ENCODE measurements at places on chromosomes 3 and 15.
A peak's percentile ranks its signal among the peaks of the same experiment; 100 is the strongest.

DNA sequence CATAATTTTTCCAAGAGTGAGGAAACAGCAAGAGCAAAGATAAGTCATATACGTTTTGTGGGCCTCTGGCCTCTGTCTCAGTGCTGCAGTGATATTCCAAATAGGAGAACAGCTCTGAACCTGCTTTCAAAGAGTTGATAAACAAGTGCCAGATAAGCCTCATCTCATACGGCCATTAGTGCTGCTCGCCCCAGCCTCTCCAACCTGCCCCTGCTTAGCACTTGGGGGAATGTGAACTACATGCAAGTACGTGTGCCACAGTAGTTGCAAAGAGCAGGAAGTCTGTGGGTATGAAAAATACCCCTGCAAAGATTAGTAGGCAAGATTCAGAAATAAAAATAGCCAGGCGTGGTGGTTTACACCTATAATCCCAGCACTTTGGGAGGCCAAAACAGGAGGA lies 14.0 kb downstream of the DAPK2 start:
- DNase-seq: no peak

GRCh38 chr3:64667138-64667537 lies 20.7 kb downstream of the ADAMTS9 start:
- DNase-seq: no peak

DNA sequence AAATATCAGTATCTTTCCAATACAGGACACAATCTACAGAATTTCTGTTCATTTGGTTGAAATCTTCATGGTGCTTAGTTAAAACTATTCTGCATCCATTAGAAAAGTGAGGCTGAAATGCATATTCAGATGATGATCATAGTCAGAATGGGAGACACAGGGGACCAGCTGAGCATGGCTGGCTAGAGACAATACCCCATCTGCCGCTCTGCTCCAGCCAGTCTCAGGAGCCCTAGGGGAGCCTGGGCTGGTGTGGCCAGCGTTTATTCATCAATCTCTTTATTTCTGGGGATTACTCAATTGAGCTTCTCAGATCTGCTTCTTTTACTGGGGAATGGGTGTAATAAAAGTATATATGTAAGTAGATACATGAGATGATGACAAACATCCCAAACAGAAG lies 470.9 kb upstream of the CDIN1 start:
- DNase-seq: no peak

- peak; percentile 42 for DNase-seq
Measured at GRCh38 chr3:107431246-107432012, 54.2 kb downstream of the CCDC54 start.

DNA sequence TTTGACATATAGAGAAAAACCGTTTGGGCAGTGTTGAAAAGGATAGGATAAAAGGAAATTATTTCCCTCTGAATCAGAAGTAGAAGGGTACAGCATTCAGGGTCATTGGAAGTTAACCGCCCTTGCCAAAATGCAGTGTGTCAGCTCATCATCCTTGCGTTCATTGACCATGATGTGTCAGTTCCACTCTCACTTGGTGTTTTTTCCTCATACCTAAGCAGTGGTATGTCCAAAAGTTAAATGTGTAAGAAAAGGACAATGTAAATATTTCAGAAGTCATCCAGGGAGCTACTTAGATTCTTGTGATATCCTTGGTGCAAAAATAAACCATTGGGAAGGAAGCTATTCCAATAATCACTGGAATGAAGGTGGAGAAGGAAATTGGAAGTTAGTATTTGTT lies 50.7 kb downstream of the MAP6D1 start:
- DNase-seq: no peak

GRCh38 chr15:38062696-38063095 lies 128.3 kb downstream of the TMCO5A start:
- DNase-seq: no peak

- DNase-seq: no peak
Measured at GRCh38 chr3:123060054-123060453, 6.8 kb upstream of the PDIA5 start.

GRCh38 chr15:100526027-100526481 lies 2.7 kb downstream of the CERS3 start:
- DNase-seq: no peak

- DNase-seq: peak; percentile 21
Measured at GRCh38 chr15:50116477-50116876, 2.6 kb downstream of the ATP8B4 start.

- DNase-seq: no peak
Measured at GRCh38 chr3:107969525-107969924, 121.3 kb downstream of the CD47 start.

- no peak for DNase-seq
Measured at GRCh38 chr15:68969298-68969697, 39.0 kb downstream of the SPESP1 start.

DNA sequence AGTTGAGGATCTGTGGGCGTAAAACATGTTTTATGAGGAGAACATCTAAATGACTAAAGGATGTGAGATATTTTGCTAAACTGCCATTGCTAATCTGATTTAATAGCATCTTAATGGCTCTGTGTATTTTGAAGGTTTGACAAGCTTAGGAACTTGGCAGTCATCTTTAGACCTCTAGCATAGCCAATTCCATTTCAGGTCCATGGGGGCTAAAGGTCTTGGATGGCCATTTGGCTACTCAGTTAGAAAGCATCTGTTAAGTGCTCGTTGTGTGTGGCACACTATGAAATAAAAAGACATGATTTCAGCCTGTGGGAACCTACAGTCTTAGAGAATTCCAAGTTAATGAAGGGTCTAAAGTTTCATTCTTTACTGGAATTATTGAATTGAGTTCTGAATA lies 236.2 kb downstream of the IL5RA start:
- no peak for DNase-seq

DNA sequence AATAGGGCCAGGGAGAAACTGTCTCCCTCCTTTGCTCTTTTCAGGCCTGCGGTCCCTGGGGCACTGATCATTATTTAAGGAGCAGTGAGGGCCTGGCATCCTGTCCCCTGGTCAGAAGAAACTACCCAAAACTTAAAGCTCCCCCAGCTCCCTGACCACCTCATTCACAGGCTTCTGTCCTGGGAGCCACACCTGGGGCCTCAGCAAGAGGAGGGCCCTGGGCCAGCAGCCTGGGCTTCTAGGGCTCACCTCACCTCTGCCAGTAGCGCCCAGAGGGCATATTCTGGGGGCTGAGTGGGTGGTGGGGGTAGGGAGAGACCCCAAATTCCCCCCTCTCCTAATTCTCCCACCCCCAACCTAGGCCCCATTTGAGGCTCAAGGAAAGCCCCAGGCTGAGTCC lies 4.7 kb upstream of the GRM2 start:
- no peak for DNase-seq

DNA sequence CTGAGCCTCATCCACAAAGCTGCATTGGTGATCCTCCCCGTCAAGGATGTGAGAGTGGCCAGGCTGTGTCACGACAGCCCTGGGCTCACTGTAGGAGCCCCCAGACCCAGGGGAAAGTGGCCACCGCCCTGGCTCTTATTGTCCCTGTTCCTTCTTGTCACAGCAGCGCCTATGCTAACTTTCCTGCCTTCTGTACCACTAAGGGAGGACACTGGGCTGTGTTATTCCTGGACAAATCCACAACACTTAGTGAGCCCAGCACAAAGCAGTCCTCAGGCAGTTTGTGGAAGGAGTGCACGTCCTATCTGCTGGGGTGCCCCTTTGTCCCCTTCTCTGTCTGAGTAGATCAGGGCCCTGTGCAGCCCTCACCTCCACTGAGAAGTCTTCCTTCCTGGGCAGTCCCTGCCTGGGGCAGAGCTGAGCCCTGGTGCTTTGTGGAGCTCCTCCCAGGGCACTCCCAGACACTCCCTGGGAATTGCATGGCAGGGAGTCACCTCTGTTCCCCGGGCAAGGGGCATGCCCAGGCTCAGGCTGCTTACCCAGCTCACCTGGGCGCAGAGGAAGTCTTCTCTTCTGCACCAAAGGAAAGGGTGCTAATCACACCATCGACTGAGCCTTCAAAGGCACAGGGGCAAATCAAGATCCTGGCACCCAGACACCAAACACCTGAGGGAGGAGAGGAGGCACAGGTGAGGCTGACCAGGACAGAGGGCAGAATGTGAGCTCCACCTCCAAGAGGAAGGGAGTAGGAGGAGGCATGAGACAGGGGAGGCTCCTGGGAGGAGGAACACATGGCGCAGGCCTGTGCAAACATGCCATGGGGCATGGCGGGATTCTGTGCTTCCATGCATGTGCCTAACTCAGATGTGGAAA lies 138.7 kb downstream of the KLF13 start:
- DNase-seq: no peak

GRCh38 chr3:194939949-194940770 lies 254.5 kb downstream of the FAM43A start:
- no peak for DNase-seq

DNA sequence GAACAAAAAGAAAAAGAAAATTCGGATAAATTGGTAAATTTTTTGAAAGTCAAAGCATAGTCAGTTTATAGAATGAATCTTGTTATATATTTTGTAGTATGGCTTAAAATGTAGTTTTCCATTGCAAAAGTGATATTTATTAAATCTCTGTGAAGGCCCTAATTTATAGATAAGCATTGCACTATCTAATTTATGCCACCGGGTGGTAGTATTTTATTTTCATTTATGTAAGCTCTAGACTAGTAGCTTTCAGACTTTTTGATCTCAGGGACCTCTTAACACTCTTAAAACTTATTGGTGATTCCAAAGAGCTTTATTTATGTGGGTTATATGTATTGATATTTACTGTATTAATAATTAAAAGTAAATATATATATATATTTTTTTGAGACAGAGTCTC lies 133.9 kb upstream of the LRRFIP2 start:
- peak; percentile 52 for DNase-seq

DNA sequence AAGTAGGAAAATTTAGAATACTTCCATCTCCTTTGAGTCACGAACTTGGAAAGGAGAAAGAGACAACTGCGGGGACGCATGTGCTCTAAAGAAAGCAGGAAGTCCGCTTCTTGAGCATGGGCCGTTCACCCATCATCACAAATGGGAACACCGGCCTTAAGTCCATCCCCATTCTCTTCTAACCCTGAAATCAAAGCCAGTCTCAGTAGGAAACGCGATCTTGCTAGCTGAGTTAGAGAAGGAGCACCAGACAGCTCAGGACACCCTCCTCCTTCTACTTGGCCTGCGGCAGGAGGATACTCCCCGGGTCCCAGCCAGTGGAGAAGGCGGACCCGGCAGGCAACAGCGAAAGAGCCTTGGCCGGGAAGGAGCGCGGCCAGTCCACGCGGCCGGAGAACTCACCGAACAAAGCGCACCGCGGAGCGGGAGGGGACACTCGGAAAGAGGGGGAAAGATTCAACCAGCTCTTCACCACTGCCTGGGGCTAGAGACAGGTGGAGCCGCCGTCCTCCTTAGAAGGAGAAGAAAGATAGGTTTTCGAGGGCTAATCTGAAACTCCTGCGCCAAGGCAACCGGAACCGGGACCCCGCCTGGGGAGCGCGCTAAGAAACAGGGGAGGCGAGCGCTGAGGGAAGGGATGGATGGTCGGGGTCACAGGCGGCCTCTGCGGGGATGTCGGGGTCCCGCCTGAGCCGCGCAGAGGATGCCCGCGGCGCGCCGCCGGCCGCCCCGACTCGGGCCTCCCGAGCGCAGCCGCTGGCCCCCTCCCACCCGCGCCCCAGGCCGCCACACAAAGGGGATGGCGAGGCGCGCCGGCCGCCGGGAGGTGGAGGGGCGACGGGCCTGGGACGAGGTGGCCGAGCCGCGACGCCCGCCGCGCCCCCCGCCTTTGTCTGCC lies 818 bp downstream of the SLC4A7 start:
- DNase-seq: peak; percentile 73
